ENCODE measurements at places on chromosomes 7 and 10.
A peak's percentile ranks its signal among the peaks of the same experiment; 100 is the strongest.

DNA sequence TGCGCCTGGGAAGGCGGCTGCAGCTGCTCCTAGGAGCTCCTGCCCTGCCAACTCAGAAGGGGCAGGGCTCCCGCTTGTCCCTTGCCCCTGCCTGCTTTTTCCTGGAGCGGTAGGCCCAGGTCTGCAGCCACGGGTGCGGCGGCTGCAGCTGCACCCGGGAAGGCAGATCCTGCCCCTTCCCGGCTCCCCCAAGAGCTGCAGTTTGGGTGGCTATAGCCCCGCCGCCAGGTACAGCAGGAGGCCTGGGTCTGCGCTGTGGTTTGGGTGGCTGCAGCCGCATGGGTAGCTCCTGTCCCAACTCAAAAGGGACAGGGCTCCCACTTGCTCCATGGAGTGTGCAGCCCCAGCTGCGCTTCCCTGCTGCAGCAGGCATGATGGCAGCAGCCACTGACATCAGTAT lies 6.5 kb upstream of the AUTS2 start:
- DNase-seq: no peak

- no peak for DNase-seq
These were observed 87.9 kb downstream of the ACTR3B start for GRCh38 chr7:152847386-152847908.

DNA sequence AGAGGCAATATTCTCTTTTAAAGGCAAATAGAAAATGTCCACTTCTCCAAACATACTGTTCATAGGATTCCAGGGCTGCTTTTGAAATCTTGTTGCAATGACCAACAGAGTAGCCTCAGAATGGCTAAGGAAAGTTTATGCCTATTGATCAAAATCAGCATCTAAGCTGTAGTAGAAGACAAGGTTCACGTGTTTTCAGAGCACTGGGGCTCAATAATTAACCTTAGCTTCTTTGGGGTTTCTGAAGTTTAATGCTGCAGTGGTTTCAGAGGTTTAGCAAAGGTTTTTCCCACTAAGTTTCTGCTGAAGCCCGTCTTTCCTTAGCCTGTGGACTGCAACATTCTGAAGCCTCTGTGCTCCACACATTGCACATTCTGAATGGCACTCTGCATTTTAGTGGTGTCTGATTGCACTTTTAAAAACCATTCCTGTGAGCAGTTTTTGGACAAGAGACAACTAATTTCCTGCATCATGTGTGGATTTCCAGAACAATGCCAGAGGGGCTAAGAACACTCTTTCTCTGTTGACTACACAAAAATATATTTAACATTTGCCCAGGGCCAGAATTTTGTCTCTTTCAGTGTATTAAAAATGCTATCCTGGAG lies 342.5 kb downstream of the PTEN start:
- no peak for DNase-seq

- DNase-seq: no peak
These were observed 4.8 kb upstream of the TRDMT1 start for GRCh38 chr10:17206210-17206709.

DNA sequence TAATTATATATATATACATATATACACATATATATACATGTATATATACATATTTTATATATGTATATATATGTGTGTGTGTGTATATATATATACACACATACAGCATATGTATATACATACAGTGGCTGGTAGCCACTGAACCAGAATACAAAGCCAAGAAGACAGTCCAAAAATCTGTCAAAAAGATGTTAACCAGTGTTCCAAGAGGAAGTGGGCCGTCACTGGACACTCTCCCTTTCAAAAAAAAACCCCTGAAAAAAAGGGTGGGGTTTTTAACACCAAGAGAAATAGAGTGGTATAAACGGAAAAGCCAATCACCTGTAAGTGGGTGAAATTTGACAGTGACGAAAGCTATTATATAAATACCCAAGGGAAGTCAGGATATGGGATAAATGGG lies 31.1 kb upstream of the C1GALT1 start:
- no peak for DNase-seq

DNA sequence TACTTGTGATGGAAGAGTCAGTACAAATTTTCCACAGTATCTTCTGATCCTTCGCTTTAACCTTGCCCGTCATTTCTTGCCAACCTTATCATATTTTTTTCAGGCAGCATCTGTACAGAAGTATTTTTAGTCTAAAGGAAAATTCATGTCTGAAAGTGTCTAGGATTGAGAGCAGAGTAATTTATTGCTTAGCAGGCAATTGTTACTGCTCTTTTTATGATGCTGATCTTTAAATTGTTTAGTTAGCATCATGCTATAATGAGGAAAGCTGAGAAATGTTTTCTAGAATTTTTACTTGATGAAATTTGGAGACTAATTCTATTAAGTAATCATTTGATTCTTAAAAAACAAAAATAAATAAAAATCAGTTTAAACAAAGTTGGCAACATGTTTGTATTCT lies 20.6 kb downstream of the KAT6B start:
- no peak for DNase-seq

GRCh38 chr10:117165538-117166417 lies 27.7 kb upstream of the VAX1 start:
- DNase-seq: no peak

- peak; percentile 37 for DNase-seq
These were observed 5.3 kb downstream of the ESYT2 start for GRCh38 chr7:158824028-158824427.

- DNase-seq: no peak
These were observed 220.0 kb downstream of the AGMO start for GRCh38 chr7:15341817-15342216.

- DNase-seq: no peak
These were observed 9.9 kb downstream of the SKIDA1 start for GRCh38 chr10:21515361-21516241.

GRCh38 chr7:26182706-26183105 lies 17.8 kb downstream of the HNRNPA2B1 start:
- no peak for DNase-seq

DNA sequence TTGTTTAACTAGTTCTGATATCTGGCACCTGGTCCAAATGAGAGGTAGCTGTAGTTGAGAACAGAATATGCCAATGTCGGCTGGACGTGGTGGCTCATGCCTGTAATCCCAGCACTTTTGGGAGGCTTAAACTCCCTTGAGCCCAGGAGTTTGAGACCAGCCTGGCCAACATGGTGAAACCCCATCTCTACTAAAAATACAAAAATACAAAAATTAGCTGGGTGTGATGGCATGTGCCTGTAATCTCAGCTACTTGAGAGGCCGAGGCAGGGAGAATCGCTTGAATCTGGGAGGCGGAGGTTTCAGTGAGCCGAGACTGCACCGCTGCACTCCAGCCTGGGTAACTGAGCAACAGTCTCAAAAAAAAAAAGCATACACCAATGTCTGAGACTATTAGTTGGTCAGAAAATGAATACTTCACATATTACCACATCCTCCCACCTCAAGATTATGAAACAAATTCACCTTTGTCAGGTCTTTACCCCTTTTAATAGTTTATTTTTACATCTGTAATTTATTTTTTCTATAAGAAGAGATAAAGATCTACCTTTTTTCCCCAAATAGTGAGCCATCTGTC lies 38.8 kb downstream of the EPC1 start:
- no peak for DNase-seq

GRCh38 chr7:109639561-109639960 lies 1069.9 kb downstream of the DNAJB9 start:
- no peak for DNase-seq

DNA sequence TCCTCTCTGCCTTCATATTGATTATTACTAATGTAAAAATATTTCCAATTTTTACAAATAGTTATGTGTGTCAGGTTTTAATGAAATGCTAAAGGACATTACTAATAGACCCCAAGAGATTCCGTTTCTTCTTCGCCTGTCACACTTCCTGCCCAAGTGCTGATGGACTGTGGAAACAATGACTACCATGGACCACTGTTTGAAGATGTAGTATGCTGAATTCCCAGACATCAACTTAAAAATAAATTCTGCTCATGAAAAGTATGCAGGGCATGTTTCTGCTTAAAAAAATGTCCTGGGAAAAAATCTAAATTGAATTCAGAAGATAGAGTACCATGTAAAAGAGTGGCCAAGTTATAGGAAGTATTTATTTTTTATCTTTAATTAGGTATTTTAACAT lies 52.1 kb downstream of the ST7 start:
- no peak for DNase-seq

- peak; percentile 43 for DNase-seq
These were observed 20.9 kb upstream of the KLF6 start for GRCh38 chr10:3805791-3806461.

- no peak for DNase-seq
These were observed 135.8 kb downstream of the PLCE1 start for GRCh38 chr10:94129393-94130130.

GRCh38 chr10:33074443-33074842 lies 116.4 kb upstream of the ITGB1 start:
- DNase-seq: no peak

- DNase-seq: no peak
These were observed 141.3 kb downstream of the SKAP2 start for GRCh38 chr7:26723129-26723528.
